ENCODE measurements at places on chromosomes 6 and 20.

DNA sequence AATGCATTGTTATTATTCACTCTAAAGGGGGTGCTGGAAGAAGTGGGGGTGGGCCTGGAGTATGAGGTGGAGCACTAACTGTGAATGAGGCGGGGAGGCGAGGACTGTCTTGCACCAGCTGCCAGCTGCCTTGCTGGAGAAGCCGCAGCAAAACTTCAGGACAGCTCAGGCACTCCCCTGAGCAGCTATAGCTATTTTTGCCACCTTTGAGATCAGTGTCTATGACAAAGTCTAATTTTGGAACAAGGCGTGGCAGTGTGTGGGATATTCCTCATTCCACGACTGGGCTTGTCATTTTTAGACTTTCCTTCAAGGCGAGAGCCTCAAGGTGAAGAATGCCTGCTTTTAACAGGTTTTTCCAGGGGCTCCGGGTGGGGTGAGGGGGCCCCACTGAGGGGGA is 143.8 kb downstream of the DOK5 start:
- DNase-seq, result no peak

DNA sequence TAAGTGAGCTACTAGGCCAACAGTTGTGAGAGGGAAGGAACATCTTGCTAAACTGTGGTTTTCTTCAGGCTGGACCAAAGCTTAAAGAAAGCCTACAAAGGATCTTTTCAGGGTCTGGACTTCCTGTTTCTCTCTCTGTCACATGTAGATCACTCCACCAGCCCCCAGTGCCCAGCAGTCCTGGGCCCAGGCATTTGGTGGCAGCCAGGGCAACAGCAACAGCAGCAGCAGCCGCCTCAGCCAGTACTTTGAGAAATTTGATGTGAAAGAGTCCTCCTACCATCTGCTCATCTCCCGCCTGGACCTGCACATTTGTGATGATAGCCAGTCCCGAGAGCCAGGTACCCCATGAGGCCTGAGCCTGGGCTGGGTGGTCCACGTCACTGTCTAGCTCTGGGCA is 44.1 kb downstream of the BLTP3A start:
- DNase-seq, result no peak

- no peak for DNase-seq
These were observed 88.5 kb upstream of the PTCHD4 start for GRCh38 chr6:48199499-48199898.

- no peak for DNase-seq
These were observed 39.9 kb upstream of the TFB1M start for GRCh38 chr6:155354167-155354566.

GRCh38 chr6:17700421-17701416 is 6.0 kb downstream of the NUP153 start:
- no peak for DNase-seq

DNA sequence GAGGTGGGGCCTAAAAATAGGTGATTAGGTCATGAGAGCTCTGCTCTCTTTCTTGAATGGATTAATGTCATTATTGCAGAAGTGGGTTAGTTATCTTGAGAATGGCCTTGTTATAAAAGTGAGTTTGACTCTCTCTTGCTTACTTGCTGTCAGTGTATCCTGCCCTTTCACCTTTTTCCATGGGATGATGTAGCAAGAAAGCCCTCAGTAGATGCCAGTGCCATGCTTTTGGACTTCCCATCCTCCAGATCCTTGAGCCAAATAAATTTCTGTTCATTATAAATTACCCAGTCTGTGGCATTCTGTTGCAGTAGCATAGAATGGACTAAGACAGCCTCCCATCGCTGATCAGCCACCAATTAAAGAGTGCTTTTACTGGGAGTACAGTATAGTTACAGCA is 40.1 kb downstream of the UTRN start:
- no peak for DNase-seq

All from activated CD4-positive, CD25-positive, alpha-beta regulatory T cell (primary cell).